Heart left ventricle (tissue), 16 donors: ENCODE measurements at places on chromosomes 5 and 9. TPM values are rescaled to one million over a fixed set of nuclear protein-coding genes. Genes with fewer than 3 reads are reported as not detected.

DNA sequence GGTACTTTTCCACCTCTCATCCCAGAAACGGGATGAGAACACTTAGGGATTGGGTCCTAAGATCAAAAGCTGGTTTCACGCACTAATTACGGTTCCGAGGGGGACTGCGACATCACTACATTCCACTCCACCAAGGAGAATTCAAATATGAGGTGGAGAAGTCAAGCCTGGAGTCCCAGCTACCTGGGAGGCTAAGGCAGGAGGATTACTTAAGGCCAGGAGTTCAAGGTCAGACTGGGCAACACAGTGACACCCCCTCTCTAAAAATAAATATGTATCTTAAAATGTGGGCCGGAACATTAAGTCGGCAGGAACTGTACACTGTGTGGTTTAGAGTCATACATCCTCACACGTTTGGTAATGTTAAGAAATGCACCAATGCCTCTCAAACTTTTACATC is 1.6 kb downstream of the GOLGA2 start:
- DNase-seq: no peak

- no peak for DNase-seq
Observed at GRCh38 chr9:99666571-99666970, 155.1 kb upstream of the NR4A3 start.

DNA sequence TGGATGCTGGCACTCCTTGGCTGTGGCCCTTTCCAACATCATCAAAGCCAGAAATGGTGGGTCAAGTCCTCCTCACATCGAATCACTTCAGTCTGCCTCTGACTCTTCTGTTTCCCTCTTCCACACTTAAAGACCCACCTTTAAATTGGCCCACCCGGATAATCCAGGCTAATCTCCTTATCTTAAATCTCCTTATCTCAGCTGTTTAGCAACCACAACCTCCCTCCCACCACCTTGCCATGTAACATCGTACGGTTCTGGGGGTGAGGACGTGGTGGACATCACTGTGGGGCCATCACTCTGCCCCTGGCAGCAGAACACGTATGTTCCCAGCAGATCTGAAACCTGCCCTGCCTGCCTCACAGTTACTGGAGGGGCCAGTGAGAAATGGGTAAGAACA is 11.5 kb downstream of the IGFBPL1 start:
- no peak for DNase-seq

GRCh38 chr9:21592063-21592338 is 109.9 kb upstream of the IFNE start:
- DNase-seq: no peak

GRCh38 chr5:53350991-53351770 is 129.2 kb upstream of the FST start:
- DNase-seq: no peak

GRCh38 chr5:124200381-124200780 is 546.1 kb downstream of the ZNF608 start:
- DNase-seq: no peak

DNA sequence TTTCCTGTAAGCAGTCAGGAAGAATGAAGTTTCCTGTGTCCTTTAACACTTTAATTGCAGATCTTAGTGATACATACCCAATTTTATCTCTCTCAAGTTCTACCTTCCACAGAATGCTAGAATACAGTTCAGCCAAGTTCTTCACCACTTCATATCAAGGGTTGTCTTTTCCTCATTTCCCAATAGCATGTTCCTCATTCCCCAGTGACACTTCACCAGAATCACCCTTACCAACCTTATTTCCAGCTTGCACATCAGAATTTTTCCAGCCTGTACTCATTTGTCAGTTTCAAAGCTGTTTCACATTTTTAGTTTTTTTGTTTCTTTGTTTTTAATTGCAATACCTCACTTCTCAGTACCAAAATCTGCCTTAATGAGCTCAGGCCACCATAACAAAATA is 126.1 kb downstream of the ESM1 start:
- DNase-seq: no peak

DNA sequence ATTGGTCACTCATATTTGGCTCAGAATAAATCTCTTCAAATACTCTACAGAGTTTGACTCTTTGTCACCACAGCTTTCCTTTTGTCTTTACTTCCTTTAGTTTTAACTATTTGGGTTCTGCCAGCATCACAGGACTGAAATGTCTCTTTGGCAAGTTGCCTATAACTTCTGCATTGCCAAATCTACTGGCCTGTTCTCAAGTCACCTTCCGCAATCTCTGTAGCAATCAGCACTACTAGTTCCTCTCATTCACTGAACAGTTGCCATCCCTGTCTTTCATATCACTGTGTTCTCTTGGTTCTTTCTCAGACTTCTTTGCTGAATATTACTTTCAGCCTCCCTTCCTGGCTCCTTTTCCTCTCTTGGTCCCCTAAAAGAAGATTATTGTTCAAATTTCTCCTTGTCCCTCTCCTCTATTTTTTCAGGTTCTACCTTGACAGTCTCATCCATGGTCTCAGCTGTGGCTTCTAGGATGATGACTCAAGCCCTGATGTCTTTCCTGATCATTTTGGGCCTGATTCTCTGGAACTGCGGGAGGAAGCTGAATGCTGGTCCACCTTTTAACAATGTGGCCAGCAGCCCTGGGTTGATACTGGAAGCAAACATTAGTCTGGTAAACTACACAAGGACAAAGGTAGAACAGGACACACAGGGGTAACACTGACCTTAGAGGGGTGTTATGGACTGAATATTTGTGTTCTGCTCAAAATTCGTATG is 44.0 kb upstream of the LIFR start:
- no peak for DNase-seq

GRCh38 chr9:92666912-92667532 is 2.9 kb downstream of the IPPK start:
- DNase-seq: no peak

- no peak for DNase-seq
Observed at GRCh38 chr5:82911910-82912309, 165.3 kb downstream of the TMEM167A start.

DNA sequence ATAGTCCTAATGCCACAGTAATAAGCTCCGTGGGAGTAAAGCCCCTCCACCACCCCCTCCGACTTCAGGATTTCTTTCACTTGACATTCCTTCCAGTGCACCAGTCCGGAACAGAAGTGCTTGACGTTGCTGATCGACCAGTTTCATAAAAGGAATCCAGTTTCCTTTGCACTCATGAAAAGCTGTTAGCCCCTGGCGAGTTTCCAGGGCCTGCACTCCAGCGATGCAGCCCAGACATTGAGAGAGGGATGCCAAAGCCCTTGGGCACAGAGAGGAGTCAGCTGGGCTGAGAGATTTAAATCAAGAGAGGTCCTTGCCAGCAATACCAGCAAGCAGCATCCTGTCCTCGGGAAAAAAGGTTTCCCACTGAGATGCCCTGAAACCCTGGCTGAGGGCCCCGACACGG is 170.1 kb downstream of the GABBR2 start:
- no peak for DNase-seq

DNA sequence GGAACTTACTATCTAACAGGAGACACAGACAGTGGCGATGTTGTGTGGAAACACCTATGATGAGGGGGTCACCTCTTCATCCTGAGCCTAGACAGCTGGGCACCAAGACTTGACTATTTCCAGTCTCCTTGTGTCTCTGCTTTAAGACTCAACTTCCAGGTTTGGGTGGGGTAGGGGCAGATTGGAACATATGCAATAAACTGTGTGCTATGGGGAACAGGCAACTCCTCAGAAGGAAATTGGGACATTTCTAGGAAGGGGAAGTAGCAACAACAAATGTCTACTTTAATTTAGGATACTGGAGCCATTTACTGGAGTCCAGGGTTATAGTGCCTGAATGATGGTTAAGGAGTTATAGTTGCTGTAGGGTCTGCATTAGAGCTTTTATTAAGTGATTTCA is 57.3 kb downstream of the FGF18 start:
- DNase-seq: no peak

DNA sequence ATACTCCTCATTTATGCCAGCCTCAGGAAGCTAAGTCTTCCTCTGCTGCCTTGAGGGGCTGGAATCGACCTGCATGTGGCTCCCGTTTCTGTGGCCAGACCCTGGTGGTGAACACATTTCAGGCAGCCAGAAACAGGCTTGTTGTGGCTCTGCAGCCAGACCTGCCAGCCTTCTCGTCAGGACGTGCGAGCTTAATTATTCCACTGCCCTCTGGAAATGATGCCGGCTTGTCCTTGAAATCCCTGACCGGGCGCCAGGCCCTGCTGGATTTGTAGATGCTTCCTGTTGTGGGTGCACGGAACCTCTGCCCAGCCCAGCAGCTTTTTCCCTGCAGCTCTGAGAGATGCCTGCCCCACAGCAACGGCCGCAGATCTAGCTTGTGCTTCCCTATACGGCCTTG is 41.6 kb downstream of the PDZD2 start:
- peak; percentile 75 for DNase-seq

DNA sequence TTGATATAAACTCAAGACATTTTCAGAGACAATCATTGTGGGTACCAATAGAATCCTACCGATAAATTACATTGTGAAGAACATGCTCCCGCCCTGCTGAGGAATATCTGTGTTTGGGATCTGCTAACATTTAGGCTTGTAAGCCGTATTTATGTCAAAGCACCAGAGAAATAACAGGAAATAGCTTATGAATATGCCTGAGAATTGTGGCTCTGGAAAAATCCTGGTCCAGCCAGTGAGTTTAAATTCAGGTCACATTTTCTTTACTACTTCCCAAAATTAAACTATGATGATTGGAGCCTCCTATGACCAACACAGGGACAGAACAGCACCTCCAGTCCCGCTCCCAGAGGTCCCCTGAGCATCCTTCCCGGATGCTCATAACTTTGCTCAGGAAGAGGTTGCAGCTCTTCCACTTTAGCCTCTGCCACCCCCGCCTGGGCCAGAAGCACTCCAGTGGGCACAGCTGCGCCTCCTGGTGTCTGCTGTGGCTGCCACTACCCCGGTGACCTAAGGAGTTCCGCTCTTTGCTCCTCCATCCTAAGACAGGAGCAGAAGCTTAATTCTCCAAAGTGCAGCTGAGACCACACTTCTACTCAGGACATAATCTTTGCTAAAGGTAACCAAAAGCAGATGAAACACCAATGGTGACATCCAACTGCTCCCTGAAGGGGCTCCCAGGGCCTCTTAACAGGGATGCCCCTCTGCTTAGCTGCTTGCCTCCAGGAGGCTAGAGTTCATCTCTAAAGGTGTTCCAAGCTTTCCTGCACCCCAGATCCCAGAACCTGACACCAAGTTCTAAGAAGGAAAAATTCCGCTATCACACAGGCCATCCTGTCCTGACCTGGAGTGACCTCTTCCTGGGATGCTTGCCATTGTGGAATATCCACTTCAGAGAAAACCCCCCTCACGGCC is 58.8 kb downstream of the SLC1A1 start:
- DNase-seq: peak; percentile 68

DNA sequence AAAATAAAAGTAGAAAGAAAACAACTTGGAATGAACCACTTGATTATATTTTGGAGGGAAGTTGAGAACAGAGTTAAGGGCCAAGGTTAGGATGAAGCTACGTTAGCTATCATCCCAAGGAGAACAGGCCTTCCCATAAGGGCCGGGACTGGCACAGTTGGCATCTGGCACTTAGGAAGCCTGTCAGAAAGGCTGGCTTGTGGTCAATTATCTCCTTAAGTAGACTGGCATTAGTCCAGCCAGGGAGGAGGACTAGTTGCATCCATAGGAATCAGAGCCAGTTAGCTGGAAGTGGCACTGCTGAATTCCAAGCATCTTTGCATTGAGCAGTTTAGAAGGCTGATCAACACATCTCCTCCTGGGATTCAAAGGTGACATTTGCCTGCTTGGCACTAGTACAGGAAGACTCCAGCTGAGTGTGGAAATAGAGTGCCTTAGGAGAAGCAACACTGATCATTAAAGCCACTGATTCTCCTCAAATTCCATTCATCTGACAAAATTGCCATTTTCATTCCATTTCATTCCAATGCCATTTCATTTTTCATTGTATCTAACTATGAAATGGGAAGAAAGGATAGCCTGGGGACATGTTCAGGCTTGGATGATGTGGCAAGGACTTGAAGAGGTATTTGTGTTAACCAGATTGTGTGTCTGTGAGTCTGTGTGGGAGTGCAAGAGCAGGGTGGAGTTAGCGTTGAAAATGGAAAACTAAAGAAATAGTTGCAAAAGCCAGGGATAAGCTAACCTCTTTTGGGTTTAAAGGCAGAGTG is 5.5 kb downstream of the FOXB2 start:
- DNase-seq: no peak

- no peak for DNase-seq
Observed at GRCh38 chr9:93622691-93623090, 46.3 kb downstream of the PHF2 start.

- DNase-seq: no peak
Observed at GRCh38 chr5:82313016-82313415, 34.9 kb upstream of the RPS23 start.

- DNase-seq: no peak
Observed at GRCh38 chr9:122151267-122151828, 8.2 kb downstream of the NDUFA8 start.

DNA sequence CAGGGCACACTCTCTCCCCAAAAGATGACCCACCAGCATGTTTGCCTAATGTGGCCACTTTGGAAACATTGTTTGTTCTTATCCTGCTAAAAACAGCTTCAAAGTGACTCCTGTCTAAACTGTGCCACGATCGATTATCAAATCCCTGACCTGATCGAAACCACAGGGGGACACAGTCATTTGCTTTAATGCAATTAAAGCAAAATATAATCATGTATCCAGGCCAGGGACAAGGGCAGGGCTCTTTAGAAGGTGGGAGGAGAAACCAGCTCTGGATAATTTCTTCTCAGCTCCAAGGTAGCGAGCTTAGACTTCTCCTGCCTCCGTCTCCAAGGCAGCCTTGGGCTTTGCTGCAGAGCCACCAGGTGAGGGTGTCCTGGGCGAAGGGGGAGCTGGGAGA is 95.0 kb upstream of the HAND1 start:
- no peak for DNase-seq

DNA sequence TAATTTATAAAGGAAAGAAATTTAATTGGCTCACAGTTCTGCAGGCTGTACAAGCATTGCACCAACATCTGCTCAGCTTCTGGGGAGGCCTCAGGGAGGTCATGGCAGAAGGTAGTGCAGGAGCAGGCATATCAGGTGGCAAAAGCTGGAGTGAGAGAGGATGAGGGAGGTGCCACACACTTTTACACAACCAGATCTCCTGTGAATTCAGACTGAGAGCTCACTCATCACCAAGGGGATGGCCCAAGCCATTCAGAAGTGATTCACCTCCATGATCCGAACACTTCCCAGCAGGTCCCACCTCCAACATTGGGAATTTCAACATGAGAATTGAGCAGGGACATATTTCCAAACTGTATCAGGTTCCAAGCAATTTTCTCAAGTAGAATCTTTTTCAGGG is 84.7 kb upstream of the BRINP1 start:
- no peak for DNase-seq

Gene GGTA1
- total RNA-seq: 47.7 TPM

Gene BARHL1
- not detected for total RNA-seq

Gene SPATA31A6
- not detected for total RNA-seq

Gene FREM1
- total RNA-seq: 2.5 TPM

Gene PTGER4
- 43.7 TPM for total RNA-seq

Gene SPOCK1
- 22.1 TPM for total RNA-seq

Gene HMHB1
- total RNA-seq: not detected
